Stimulated activated naive CD4-positive, alpha-beta T cell (primary cell): ENCODE measurements at places on chromosomes 2 and 18.

- no peak for DNase-seq
Measured at GRCh38 chr2:61998426-61998825, 93.0 kb downstream of the COMMD1 start.

DNA sequence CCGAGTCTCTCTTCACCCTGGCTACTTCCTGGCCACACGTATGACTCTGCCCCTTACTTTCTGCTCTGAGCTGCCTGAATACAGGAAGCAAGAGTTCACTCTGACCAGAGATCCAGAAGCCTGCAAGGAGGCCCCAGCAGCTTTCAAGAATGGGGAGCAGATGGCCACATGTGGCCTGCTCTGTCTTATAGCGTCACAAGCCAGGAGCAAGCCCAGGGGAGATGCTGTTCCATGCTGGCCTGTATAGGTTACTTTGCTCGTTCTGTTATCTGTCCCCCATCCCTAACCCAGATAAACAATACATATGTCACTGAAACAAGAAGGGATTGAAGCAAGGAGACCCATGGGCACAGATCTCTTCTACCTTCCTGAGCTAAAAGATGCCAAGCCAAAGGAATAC is 4.3 kb downstream of the PNKD start:
- no peak for DNase-seq

- DNase-seq, result no peak
Measured at GRCh38 chr2:32958821-32959220, 12.1 kb downstream of the LTBP1 start.

DNA sequence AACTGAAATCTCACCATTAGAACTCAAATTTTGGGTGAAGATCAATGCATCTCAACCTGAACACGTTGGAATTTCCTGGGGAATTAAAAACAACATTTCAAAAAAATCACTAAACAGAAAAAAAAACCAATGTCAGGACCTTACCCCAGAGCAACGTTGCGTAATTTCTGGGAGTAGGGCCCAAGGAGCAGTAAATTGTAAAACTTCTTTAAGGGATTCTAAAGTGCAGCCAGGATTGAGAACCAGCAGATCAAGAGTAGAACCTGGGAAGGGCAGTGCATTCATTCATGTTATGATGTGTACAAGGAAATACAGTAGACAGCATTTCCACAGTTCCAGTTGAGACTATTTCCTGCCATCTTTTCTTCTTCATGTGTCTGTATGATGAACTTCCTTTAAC is 56.9 kb downstream of the RHBDD1 start:
- no peak for DNase-seq

GRCh38 chr2:54836477-54836876 is 113.0 kb downstream of the EML6 start:
- DNase-seq, result no peak

- DNase-seq, result no peak
Measured at GRCh38 chr2:128690431-128690830, 371.8 kb upstream of the HS6ST1 start.

GRCh38 chr2:68974251-68974650 is at the start of gene GKN1:
GKN1 (plus strand) TSS chr2:68974636; CDS start chr2:68974678, 42 bp downstream.
- DNase-seq, result no peak

GRCh38 chr2:222972420-222972819 is 79.6 kb upstream of the KCNE4 start:
- no peak for DNase-seq

GRCh38 chr18:43830947-43831346 is 553.7 kb upstream of the SYT4 start:
- no peak for DNase-seq

GRCh38 chr2:180840641-180841040 is 139.8 kb upstream of the UBE2E3 start:
- DNase-seq, result no peak

- no peak for DNase-seq
Measured at GRCh38 chr2:230942920-230943896, 18.2 kb upstream of the GPR55 start.

GRCh38 chr18:33937270-33937816 is 287.4 kb downstream of the NOL4 start:
- DNase-seq, result no peak

GRCh38 chr2:164032995-164033394 is 297.2 kb upstream of the FIGN start:
- no peak for DNase-seq

- no peak for DNase-seq
Measured at GRCh38 chr2:121754851-121755236, 607 bp upstream of the TSN start.

DNA sequence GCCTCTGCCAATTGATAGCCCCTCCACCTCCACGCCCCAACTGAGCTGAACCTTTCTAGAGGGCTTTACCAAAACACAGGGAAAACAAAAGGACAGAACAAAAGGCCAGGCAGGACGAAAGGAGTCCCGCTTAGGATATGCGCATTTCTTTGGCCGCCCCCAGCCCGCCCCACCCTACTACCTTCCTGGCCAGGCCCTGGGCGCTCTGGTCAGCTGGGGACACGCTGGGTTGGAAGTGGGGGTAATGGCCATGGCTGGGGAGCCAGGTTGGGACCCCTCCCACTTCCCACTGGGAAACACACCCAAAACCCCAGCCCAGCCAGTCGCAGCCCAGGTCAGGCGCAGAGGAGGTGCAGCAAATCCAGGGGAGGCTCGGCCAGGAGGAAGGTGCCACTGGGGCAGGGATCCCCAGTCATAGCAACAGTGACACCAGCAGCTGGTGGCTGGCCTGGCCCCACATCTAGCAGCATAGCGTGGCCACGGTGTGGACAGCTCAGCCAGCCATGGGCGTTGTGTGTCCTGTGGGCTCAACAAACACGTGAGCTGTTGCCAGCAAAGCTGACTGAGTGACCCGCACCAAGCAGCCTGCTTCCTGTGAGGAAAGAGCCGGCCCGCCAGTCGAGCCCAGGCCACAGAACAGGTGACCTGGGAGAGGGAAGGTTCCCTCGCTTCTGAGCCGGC is 24.6 kb upstream of the B3GNT7 start:
- no peak for DNase-seq

DNA sequence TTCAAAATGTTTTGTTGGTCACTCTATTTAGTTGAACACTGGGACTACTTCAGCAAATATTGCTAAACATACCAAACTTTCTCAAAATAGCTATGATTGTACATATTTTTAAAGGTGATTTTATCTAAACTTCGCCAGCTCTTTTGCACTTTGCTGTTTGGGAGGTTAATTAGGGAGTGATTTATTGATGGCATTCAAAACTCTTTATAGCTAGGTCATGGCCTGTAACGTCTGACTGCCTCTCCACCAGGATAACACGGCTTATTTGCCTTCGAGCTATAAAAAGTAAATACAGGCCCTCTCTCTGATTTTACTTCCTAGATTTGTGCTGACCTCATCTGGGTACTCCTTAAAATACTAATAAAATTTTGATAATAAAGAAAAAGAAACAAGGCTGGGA is 931.9 kb downstream of the DCDC2C start:
- DNase-seq, result no peak

GRCh38 chr2:951224-952006 is 766 bp downstream of the SNTG2 start:
- no peak for DNase-seq

DNA sequence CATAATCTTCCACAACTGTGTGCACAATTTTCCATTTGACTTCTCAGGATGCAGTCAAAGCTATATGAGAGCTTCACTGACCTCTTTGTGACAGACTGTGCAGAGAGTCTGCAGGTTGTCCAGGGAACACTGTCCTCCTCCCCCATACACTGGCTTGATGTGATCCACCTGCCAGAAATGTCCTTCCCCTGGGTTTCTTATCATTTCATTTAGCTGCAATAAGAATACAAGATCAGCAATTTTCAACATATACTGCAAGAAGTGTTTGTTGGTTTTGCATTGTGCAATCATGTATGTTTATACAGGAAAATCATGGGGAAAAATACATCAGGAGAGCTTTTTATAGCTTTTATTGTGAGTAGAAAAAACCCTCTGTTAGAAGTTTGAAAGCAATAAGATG is 150.7 kb downstream of the RAB3GAP1 start:
- DNase-seq, result no peak
